ENCODE measurements at places on chromosomes 2 and 18.

DNA sequence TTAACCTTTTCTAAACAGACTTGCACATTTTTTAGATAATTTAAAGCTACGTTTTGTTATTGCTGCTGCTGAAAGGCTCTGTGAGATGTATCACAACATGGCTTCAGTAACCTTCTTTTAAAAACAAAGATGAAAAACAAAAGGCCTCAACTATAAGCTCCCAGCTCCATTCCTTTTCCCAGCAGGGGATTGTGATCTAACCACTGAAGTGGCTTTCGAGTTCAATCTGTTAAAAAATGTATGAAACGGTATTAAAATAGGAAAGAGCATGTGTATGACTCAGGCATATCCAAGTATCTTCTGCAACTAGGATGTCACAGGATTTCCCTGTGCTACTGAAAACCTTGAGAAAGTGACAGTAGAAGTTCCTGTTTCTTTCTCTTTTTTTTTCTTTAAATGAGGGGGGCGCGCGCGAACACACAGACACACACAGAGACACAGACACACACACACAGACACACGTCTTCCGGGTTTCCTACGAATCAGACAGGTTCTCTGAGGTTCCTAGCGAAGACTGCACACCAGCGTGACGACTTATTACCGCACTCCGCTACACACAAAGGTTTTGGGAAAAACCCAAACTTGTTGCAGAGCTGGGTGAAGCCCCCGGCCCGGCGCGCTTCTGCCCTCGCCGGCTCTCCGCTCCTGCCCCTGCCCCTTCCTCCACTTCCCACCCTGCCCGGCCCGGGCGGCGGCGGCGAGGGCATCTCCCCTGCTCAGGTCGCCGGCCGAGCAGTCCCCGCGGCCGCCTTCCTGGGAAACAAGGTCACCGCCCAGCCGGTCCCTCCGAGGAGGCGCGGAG is 86.8 kb downstream of the RBMS1 start:
- DNase-seq: no peak

DNA sequence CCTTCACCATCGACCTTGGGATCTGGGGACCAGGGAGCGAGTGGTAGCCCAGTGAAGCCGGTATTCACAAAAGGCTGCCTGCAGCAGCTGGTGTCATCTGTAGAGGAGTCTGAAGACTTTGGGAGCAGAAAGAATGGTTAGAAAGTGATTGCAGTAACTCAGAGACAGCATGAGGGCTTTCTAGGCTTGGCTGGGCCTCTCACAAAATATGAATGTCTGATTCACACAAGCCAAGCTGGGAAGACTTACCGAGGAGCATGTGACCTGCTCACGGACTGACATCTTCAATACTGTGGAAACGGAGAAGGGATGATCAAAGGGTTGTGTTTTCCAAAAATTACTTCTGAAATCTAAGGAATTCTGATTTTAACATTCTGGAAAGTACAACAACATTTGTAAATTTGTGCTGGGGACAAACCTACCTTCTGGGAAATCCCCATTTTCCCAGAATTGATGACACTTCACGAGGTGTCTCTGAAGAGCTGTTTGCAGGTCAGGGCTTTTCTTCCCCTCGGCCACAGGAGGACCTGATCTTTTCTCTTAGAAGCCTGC is 111.7 kb downstream of the ACOXL start:
- no peak for DNase-seq

DNA sequence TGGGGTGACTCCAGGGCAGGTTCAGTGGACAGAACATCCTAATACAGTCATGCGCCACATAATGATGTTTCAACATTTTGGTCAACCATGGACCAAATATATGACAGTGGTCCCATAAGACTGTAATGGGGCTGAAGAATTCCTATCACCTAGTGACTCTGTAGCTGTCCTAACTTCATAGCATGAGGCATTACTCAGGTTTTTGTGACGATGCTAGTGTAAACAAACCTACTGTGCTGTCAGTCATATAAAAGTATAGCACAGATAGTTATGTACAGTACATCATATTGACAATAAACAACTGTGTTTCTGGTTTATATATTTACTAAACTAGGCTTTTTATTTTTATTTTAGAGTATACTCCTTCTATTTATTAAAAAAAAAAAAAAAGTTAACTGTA is 87.1 kb downstream of the CACNB4 start:
- DNase-seq: no peak

DNA sequence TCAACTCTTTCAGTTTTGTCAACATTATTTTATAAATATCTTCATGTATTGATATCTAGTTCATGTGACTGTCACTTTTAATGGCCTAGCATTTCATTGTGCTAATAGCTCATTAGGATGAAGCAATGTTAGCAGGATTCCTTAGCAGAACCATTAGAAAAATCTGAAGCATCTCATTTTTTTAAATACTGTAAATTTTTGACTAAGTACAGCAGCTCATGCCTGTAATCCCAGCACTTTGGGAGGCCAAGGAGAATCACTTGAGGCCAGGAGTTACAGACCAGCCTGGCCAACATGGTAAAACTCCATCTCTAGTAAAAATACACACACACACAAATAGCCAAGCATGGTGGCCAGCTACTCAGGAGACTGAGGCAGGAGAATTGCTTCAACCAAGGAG is 15.6 kb upstream of the ANTXR1 start:
- DNase-seq: no peak

DNA sequence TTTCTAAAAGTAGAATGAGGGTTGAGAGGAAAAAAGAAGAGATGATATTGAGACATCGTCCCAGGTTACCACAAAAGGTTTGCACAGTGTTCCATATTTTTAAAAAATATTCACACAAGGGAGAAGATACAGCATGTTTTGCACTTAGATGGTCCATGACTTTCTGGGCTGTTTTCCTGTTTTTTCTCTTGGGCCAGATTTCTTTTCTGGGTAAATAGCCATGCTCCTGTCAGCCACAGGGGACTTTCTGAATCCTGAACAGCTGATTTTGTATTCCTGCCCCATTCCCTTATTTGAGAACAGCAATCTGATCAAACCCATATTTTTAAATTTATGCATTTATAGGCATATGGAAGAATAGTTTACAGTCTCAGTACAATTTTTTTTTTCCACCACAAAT is 185.9 kb upstream of the NRP2 start:
- no peak for DNase-seq

- no peak for DNase-seq
Observed at GRCh38 chr2:60884800-60885199, 3.4 kb downstream of the REL start.

- DNase-seq: no peak
Observed at GRCh38 chr2:68377137-68377780, 12.2 kb downstream of the PLEK start.

- no peak for DNase-seq
Observed at GRCh38 chr18:2589345-2590068, 18.1 kb downstream of the NDC80 start.

DNA sequence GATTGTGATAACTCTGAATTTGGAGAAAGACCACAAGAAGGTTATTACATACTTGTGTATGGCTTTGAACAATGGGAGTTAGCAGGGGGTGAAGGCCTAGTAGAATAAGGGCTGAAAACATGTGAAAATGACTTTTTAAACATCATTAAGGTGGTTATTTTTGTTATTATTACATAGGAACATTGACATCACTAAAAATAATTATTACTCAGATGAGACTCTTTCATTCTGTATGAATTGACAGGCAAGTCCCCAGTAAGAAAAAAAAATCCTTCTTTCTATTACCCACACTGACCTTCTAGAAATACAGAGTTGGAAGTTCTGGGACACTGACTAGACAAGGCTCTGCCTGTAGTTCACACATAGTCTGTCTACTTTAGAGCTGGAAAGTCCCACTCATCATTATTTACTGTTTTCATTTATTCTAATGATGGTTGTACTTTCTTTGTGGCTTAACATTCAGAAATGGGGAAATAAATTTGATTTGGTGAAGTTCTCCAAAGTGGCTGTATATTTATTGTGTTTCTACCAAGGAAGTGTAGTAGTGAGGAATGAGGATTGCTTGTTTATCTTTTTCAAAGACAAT is 219.6 kb upstream of the EPAS1 start:
- DNase-seq: no peak

- no peak for DNase-seq
Observed at GRCh38 chr2:120770176-120770575, 34.5 kb downstream of the GLI2 start.

Measured in NT2/D1 (cell line).